ENCODE measurements at places on chromosomes 3 and 15.

DNA sequence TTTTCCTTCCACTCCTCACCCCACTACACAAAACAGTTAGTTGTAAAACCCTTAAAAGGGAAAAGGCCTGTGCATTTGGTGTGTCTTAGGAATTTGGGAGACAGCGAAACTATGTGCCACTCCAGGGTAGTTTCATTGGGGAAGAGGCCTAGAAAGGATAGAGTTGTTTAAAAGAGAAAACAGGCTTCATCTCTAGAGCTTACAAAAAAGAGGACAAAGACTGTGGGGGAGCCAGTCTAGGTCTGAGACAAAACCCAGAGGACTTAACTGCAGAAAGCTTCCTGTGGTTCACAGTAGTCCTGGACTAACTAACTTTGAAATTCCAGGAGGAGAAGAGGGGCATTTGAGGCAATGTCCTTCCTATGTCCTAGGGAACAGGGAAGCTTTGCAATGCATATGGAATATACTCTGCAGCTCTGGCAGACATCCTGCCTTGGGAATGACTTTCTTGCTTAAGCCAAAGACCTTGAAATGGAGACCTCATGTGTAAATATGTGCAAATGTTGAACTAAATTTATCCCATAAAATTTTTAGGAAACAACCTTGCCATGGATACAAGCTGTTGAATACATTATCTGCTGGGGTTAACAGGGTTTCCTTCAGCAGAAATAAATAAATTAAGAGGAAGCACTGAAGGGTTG, 159.4 kb downstream of the LSAMP start:
- DNase-seq: no peak

- no peak for DNase-seq
Measured at GRCh38 chr3:158925828-158926494, 124.1 kb downstream of the MFSD1 start.

DNA sequence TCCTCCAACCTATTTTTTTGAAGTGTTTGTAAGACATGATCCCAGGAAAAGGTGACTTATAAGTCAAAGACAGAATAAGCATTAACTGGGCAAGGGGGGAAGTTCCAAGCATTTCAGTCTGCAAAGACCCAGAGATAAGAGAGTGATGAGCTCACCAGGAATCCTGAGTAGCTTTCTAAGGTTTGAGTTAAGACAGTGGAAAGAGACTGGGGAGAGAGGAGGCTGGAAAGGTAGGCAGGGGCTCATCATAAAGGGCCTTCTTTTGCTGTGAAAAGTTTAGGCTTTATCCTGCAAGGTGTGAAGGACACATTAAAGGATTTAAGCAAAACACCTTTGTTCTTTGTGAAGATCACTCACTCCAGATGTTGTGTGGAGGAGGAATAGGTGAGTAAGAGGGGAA, 438.8 kb downstream of the CHL1 start:
- DNase-seq: no peak

DNA sequence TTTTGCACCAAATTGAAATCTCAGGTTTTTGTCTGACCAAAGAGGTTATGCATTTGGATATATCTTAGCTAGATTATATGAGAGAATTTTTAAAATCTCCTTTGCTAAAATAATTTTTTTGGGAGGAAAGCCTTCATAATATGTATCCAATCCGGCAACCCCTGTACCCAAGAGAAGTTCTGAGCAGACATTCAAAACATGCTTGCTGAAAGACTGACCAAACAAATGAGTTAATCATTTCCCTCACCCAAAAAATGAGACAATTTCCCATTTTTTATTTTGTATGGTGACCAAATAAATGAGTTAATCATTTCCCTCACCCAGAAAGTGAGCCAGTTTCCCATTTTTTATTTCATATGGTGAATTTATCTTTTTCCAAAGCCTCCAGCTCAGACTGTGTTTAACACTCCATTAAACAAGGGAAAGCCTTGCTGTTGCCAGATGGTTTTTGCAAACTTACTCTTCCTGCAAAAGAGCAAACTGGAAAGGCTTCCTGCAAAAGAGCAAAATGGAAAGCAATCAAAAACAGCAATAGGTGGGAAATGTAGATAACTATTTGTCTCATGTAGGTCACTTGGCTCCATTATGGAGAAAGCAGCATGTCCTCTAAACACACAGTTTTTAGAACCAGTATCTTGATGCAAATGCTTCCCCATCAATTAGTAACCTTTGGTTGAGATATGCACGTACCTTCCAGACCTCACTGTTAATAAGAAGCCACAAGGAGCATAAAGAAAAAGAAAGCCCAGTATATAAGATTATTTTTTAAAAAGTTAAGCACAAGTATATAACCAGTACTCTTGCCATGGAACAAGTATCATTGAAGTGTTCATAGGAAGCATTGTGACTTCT, 78.4 kb upstream of the OSTN start:
- DNase-seq: no peak

- peak; percentile 37 for DNase-seq
Measured at GRCh38 chr15:48332642-48333034, 1.4 kb downstream of the DUT start.

DNA sequence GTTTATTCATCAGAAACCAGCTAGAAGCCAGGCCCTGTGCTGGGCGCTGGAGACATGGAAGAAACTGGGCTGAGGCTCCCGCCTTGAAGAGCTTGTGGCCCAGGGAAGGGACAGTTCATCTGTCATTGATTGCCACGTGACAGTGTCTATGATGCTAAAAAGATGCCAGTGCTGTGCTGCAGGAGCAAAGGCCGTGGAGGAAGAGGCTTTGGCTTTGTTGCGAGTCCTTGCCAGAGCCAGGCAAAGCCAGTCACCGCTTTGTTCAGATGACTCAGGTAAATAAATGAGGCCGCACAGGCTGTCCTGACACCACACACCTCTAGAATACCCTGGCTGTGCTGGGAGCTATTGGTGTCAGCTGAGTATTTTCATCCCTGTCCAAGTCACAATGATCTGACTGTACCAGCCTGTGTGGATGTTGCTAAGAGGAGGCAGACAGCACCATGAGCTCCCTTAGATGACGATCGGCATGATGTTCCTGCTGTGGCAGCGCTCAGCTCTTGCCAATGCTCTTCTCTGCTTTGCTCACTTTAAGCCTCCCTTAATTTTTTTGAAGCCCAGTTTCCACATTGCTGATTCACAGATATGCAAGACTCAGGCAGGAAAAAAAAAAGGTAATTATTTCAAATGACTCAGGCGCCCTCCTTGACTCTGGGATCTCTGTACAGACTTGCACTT, 77.5 kb downstream of the CCNL1 start:
- no peak for DNase-seq

GRCh38 chr3:45187694-45188141, 38.4 kb downstream of the TMEM158 start:
- DNase-seq: peak; percentile 56

DNA sequence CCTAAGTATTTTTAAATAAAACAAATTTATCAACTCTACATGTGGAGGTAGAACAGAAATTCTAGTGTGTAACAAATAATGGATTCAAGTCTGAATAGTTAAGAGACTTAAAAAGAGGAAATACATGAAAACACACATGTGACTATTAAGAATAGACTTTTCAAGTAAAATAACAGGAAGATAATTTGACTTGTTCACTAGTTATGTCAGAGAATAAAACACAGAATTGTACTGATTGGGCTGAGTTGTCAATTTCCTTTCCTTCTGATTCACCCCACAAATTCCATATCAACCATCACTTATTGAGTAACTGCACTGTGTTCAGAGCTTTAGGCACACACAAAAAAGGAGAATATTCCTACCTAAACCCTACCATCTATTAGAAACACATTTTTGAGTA, 557.2 kb downstream of the TUSC7 start:
- DNase-seq: no peak

DNA sequence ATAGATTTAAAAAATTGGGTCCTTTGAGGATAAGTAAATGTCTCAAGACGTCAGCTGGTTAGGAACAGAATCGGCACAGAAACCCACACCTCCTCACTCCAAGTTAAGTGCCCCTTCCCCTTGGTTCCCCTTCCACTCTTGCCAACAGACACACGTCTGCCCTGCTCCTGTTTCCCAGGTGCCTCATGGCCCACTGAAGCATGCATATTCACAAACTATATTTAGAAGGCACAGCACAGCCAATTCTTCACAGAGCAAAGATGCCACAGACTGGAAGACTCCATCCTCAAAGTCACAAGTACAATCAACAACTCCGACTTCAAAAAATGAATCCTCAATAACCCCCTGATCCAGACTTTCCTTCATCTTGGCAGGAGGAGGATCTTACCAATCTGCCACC, 295.4 kb upstream of the NR2F2 start:
- DNase-seq: no peak

- DNase-seq: no peak
Measured at GRCh38 chr3:130850843-130851242, 43.0 kb upstream of the ATP2C1 start.

GRCh38 chr15:84035399-84035766, 200.2 kb upstream of the GOLGA6L4 start:
- no peak for DNase-seq
